CD8-positive, alpha-beta T cell (primary cell): ENCODE measurements at places on chromosomes 7 and 10. TPM values are rescaled to one million over a fixed set of nuclear protein-coding genes. Genes with fewer than 3 reads are reported as not detected.

Gene OR13A1
- not detected for total RNA-seq

Gene PON3
- not detected for total RNA-seq

Gene CALML3
- total RNA-seq, result not detected

Gene TMEM229A
- total RNA-seq, result not detected

Gene RINT1
- 50.8 TPM for total RNA-seq

Gene IL15RA
- total RNA-seq, result 5.4 TPM

Gene GATA3
- total RNA-seq, result 76.3 TPM

- no peak for DNase-seq
These were observed 89.9 kb downstream of the PAXIP1 start for GRCh38 chr7:154912871-154913637.

- no peak for DNase-seq
These were observed 27.8 kb downstream of the DCLRE1C start for GRCh38 chr10:14926061-14926470.

- no peak for DNase-seq
These were observed 154.9 kb downstream of the GLI3 start for GRCh38 chr7:42082144-42082543.

GRCh38 chr7:122040147-122040546 lies 103.9 kb downstream of the AASS start:
- no peak for DNase-seq

- no peak for DNase-seq
These were observed 102.3 kb downstream of the CCDC7 start for GRCh38 chr10:32548208-32548607.

GRCh38 chr7:1719913-1720312 lies 49.8 kb downstream of the ELFN1 start:
- DNase-seq, result no peak

- DNase-seq, result no peak
These were observed 171.6 kb downstream of the AUTS2 start for GRCh38 chr7:69769826-69770225.

DNA sequence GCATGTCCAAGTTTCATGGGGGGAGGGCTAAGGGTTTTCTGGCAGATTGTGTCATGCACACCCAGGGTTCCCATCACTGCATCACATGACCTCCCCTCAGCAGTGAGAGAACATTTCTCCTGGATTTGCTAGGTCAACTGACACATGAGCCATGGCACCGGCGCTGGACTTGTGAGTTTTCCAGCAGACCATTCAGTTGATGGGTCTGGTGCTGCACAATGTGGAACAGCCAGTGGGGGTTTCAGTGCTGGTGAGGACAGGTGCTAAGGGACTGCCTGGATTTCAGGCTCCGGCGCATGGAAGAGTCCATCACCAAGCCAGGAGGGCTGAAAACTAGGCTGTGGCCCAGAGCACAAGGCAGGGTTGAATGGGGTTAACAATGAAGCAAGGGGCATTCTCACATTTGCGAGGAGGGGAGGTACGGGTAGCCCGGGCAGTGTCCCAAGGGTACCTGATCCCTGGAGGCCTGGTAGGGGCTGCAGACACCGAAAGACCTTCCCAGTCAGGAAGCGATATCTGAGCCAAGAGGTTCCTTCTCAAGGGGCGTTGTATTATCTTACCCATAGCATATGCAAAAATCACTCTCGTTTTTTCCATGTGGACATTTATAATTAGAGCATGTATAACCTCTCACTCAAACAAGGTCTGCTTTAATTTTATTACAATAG lies 203.0 kb downstream of the TNS3 start:
- no peak for DNase-seq

GRCh38 chr7:35905555-35905954 lies 104.7 kb downstream of the SEPTIN7 start:
- DNase-seq, result no peak

DNA sequence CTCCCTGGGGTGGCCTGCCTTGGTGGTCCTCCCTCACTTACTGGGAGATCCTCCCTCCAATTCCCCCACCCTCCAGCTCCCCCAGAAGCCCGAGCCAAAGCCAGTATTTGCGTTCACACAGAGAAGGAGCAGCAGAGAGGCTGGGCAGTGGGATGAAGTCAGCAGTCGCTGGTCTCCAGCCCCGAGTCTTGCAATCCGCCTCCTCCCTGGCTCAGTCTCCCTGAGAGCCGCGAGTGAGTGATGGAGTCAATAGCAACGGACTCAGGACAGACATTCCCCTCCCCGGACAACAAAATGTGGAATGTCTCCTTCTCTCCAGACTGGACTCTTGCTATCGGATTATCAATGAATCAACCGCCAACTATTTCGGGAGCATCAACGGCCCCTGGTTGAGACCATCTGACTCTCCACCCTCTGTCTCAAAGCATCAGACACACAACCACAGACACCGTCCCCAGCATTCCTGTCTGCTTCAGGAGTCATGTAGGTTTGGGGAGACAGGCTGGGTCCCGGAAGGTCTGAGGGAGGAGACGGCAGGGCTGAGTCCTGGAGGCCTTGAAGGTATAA lies 178.4 kb downstream of the SH3PXD2A start:
- DNase-seq, result no peak
